ENCODE measurements at places on chromosomes 12 and 14.

DNA sequence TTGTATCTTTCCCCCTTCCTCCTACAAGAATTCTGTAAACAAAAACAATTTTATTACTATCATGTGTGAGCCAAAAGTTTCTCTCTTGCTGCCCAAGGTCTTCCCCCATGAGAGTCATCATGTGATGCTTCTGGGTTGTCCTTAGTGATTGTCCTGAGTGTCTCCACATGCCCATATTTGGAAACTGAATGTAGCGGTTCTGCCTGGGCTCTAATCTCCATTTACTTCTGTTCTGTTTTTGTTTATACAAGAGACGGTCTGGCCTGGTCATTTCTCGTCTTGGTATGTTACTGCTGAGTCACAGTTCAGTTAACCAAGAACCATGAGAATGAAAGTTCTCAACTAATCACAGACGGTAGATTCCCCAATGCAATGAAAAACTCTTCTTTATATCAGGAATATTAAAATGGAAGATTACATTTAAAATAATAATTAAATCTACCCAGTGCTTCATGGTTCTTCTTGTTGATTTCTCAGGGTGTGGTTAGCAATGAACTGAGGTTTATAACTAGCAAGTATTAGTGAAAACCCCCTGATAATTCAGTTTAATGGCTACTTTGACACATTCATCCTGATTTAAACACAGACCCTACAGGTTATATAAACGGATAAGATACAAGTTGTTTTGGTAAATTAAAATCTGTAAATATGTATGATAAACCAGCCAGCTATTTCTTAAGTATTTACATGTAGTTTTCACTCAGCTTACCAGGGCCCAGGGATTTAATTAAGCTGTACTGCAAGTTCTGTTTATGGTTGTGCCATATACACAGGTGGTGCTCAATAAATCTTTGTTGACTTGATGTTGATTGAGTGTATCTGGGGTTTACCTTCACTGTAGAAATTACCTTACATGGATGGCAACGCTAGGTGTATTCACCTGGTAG is 81.1 kb downstream of the PELI2 start:
- DNase-seq = no peak

DNA sequence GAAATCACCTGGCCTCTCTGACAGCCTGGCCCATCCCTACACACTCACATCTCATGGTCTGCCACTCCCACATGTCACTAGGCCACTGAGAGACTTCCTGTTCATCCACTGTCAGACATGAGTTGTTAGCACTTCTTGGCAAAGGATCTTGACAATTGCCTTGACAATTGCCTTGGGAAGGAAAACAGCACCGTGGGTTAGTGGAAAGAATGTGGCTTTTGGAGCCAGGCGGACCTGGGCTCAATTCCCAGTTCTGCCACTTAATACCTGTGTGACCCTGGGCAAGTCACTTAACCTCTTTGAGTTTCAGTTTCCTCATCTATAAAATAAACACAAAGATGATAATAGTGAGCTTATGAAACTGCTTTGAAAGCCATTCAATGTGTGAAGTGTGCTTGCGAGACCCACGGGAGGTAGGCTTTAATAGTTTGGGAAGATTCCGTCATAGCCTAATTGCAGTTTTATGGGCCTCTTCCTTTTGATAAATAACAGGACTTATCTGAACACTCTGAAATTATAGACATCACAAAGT is 250.4 kb downstream of the C12orf75 start:
- no peak for DNase-seq

- DNase-seq = no peak
These were observed 37.1 kb downstream of the NID2 start for GRCh38 chr14:52031781-52032180.

- no peak for DNase-seq
These were observed 764.5 kb downstream of the TMTC2 start for GRCh38 chr12:83451189-83451588.

GRCh38 chr12:67364228-67364627 is 95.1 kb downstream of the CAND1 start:
- DNase-seq = no peak

- no peak for DNase-seq
These were observed 759.0 kb downstream of the AACS start for GRCh38 chr12:125824276-125824675.

GRCh38 chr14:58299401-58300330 is 1.3 kb downstream of the ARID4A start:
- peak; percentile 57 for DNase-seq

GRCh38 chr14:21072031-21072473 is 1.9 kb downstream of the ARHGEF40 start:
- DNase-seq = no peak

DNA sequence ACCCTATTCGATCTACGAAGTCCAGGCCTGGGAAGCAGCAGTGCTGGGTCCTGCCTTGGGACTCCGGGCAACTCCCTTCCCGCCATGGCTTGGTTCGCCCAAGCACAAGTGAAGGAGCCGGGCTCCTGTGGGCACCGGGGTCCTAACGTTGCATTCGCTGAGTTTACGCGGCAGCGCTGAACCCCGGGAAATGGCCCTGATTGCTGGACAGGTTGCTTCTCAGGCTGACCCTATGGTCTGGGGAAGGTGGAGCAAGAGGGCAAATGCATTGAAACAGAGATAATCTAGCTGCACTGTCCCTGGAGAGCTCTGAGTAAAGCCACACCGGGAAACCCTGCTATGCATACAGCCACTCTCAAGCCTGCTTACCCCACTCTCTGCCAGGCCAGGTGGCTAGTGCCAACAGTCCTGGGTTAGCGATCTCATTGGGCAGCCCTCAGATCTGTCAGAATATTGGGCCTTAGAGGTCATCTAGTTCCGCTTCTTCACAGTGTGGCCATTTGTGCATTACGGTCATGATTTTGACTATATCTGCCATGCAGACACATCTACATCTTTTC is 11.3 kb downstream of the SYNE3 start:
- no peak for DNase-seq

- no peak for DNase-seq
These were observed 10.4 kb downstream of the APPL2 start for GRCh38 chr12:105225505-105226015.

DNA sequence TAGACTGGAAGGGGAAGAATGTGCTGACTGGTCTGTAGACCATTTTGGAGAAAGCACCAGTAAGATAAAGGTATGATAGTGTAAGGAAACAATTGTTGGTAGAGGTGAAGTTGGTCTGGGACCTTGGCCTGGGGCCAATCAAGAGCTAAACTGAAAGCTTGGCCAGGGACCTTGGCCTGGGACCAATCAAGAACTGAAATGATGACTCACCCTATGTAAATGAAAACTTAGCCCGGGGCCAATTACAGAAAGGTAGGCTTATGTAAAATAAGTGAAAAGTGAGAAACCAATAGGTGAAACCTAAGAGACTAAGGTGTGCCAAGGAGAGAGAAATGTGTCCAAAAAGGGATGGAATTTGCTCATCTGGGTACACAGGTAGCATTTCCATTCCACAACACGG is 776.0 kb downstream of the C12orf50 start:
- no peak for DNase-seq

- no peak for DNase-seq
These were observed 283.8 kb downstream of the MED13L start for GRCh38 chr12:115993737-115994136.
